ENCODE measurements at places on chromosomes 2 and 18.

DNA sequence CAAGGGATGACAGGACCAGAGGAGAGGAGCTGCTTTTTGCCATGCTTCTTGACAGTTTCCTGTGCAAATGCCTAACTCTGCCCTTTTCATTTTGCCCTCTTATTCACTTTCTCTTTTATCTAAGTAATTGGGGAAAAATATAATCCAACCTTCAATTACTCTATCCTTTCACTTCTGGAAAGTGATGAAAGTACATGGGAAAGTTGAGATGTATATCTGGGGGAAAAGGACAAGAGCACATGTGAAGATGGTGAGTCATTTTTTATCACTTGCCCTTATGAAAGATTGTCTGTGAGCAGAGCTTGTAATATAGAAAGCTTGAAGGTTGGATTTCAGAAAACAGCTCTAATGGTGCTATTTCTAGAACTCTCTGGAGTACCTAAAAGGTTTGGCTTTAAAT lies 1070.7 kb downstream of the CNTNAP5 start:
- DNase-seq = no peak

DNA sequence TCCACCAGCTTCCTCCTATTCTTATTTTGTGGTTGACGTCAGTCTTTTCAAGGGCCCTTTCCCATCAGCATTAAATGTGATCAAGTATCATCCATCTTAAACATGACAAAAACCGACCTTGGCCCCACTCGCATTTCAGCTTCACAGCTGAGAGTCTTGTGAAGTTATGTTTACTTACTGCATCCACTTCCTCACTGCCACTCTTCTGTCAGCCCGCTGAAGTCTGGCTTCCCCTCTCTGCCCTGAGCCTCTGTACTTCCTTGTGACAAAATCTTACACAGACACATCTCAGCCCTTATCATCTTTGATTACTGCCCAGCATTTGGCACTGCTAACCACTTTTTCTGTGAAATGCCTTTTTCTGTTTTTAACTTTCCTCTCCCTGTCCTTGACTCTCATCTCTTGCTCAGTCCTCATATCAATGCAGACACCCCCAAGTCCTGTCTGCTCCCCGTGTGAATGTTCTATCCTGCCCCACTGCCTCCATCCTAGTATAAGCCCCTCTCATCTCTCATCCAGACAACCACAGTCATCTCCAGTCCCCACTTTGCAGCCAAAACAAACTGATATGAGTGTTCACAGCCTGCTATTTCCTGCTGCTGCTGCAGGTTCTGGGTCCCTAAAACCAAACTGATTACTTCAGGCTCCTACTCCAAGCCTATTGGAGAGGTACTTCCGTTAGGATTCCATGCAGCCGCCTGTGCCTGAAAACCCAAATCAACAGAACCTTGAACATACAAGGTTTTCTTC lies 31.4 kb downstream of the FOSL2 start:
- DNase-seq = no peak

GRCh38 chr2:143150287-143150686 lies 21.1 kb downstream of the ARHGAP15 start:
- DNase-seq = no peak

DNA sequence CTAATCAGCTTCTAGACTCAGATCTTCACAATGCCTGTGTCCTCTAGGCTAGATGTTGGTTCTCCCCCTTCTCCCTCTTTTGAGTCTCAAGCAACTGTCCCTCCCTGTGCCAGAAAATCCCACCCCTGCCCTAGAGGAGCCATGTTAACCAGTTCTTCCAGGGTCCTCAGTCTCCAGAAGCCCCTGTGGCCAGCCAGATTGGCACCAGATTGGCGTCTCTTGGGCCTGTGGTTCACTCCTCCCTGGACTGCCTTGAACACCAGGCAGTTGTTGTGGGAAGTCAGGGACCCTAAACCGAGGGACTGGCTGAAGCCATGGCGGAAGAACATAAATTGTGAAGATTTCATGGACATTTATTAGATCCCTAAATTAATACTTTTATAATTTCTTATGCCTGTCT lies 36.6 kb downstream of the CYP26B1 start:
- no peak for DNase-seq

GRCh38 chr2:105821428-105822125 lies 76.9 kb downstream of the NCK2 start:
- no peak for DNase-seq

- no peak for DNase-seq
Measured at GRCh38 chr2:238378230-238379095, 48.3 kb upstream of the ASB1 start.

DNA sequence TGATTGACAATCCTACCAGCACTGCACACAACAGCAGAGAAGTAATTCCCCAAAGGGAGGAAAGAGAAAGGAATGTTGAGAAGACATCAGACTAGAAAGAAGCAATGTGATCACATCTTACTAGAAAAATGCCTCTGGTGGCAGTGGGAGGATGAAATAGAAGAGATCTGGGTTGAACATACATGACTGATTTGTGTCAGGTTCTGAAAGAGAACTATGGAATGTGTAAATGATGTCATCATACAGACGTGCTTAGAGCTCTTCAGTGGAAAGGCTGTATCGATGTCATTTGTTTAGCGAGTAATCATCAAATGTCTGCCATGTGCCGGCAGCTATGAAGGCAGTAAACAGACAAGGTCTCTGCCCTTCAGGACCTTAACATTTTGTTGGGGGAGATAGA lies 24.9 kb downstream of the GORASP2 start:
- no peak for DNase-seq

- DNase-seq = no peak
Measured at GRCh38 chr2:28668106-28668814, 83.4 kb upstream of the PPP1CB start.

DNA sequence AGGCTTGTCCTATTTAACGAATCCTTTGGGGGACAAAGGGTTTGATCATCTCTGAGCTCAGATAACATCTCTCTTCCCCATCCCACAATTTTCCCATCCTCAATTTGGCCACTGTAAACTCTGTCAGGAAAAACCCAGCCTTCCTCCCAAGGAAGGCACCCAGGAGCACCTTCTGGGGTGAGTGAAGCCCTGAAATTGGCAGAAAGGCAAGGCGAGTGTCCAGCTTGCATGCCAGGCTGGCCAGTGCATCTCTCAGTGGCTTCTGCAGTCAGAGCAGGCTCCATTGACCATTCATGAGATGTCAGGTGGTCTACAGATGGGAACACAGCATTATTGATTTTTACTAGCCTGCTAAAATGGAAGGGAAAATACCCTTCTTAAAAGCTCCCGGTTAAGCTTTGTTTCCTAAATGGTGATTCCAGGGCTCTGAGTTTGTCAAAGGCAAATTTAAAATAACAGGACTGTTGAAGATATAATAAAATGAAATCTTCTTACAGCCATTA lies 83.2 kb upstream of the BOD1L2 start:
- DNase-seq = no peak

GRCh38 chr18:76102156-76102555 lies 392.9 kb downstream of the ZNF516 start:
- DNase-seq = no peak

- DNase-seq = no peak
Measured at GRCh38 chr2:120161190-120161589, 62.0 kb downstream of the TMEM185B start.

- no peak for DNase-seq
Measured at GRCh38 chr2:177422271-177422670, 29.7 kb downstream of the AGPS start.

GRCh38 chr2:64212801-64213321 lies 68.6 kb upstream of the PELI1 start:
- no peak for DNase-seq

- DNase-seq = no peak
Measured at GRCh38 chr18:31801078-31801477, 40.4 kb upstream of the SLC25A52 start.

DNA sequence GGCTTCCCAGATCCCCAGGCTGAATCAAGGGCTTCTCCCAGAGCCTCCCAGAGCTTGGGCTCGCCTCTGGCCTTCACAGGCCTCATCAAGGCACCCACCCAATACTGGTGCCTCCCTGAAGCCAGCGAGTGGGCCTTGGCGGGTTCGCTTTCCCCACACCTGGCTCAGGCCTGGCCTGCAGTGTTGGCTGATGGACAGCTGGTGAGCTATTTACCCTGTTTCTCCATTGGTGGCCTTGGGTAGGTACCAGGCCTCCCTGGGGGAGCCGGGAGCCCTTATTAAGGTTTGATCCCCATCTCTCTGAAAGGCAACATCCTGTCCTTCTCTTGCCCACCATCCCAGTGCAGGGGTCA lies 18.2 kb upstream of the DUSP2 start:
- DNase-seq = no peak

DNA sequence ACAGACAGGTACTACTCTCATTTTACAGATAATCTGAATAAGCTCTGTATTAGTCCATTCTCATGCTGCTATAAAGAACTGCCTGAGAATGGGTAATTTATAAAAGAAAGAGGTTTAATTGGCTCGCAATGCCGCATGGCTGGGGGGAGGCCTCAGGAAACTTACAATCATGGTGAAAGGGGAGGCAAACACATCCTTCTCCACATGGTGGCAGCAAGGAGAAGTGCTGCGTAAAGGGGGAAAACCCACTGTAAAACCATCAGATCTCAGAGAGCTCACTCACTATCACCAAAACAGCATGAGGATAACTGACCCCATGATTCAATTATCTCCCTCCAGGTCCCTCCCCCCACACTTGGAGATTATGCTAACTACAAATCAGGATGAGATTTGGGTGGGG lies 254.4 kb downstream of the KCNE4 start:
- no peak for DNase-seq

GRCh38 chr2:210004881-210005280 lies 2.4 kb downstream of the RPE start:
- no peak for DNase-seq

- no peak for DNase-seq
Measured at GRCh38 chr2:237873897-237874551, 14.6 kb downstream of the RAMP1 start.

DNA sequence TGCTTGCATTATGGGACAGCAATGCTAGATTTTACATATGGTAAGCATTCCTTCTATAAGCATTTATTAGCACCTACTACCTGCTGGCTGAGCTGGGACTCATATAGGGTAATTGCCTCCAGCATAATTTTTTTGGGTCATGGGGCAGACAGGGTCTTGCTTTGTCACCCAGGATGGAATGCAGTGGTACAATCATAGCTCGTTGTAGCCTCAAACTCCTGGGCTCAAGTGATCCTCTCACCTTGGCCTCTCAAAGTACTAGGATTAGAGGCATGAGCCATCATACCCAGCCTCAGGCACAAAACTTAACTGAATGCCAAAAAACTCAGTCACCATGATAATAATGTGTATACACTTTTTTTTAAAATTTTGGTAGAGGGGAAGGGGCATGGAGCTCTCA lies 35.3 kb downstream of the TMEM237 start:
- DNase-seq = no peak

DNA sequence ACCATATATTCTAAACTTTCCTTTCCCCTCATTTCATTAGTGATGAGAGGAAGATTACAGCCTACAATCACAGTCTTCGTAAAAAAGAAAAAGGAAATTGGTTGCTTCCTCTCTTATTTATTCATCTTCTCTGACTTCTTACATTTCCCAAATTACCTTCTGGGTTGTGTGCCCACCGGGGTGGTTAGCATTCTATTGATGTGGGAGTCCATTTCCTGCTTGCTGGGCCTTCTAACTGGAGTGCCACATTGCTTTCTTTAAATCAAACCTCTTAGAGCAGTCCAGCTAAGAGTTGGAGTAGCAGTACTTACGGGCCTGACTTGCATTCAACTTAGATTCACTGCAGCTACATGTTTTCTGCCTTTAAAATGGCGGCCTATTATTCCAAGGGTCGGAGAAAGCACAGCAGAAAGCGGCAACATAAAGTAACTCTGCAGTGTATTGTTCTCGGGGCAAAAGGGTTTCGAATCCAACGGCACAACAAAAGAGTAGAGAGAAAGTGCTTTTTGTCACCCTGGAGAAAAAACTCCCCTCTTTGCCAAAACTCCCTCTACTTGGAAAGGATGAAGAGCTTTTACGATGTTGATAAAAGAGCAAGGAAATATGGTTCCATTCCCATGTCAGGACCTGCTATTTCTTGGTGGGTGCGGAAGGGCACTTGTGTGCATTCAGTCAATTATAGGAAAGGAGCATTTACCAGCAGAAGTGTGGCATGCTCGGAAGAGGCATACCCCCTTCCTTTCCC lies 110.6 kb upstream of the DLX2 start:
- DNase-seq = no peak

DNA sequence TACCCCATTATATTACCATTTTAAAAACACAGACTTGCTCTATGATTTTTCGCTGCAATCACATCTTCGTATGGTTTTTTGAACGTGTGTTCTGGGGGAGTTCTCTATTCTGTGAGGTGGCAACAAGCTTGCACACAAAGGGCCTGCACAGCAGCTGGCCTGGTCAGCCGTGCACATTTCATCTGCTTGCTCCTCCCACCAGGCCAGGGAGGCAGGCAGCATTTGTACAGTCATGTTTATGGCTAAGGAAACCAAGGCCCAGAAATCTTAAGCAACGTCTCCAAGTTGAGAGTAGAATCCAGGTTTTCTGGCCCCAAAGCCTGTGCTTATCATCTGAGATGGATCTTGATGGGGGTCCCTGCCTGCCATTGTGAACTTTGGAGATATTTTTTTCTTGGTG lies 106.4 kb upstream of the SMIM21 start:
- DNase-seq = no peak

Data from H54 (cell line).